CD4-positive, alpha-beta T cell treated with Interleukin-6 at 100 ng/mL for 8 hours (primary cell): ENCODE measurements at places on chromosomes 2 and 18.

DNA sequence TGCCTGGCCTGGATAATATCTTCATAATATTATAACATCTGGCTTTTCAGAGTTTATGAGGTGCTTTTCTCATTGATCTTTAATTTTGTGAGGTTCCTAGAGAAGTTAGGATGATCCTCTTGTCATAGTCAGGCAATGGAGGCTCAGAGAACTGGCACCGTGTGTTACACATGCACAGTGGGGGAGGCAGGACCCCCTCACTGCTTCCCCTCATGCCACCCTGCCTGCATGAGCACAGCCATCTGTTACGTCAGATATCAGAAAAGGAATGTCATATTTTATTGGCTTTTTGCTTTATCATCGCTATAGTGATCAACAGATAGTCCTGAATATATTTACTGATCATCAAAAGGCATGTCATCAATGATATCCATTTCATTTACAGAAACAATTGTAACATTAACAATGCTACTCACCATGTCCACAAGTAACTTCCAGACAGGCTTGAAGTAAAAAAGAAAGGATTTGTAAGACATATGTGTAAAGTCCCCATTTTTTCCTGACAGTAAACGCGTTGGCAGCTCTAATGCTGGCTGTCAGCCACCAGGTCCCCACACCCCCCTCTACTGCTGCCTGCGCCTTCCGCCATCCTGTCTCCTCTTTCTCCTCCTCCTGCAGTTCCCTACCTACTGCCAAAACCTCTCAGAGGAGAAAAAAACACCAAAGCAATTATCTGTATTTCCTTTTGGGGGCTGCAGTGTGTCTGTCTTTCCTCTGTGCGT lies 18.8 kb downstream of the ENOSF1 start:
- DNase-seq: no peak

DNA sequence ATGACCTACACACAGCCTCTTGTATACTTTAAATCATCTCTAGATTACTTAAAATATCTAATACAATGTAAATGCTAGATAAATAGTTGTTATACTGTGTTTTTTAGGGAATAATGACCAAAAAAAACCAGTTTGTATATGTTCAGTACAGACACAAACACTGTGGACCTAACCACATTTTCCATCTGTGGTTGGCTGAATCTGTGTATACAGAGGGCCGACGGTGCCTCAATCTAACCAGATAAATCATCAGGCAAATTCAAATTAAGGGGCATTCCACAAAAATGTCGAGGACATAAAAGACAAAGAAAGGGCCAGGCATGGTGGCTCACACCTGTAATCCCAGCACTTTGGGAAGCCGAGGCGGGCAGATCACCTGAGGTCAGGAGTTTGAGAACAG lies 14.1 kb downstream of the MGAT4A start:
- DNase-seq: no peak

- peak; percentile 7 for DNase-seq
Observed at GRCh38 chr18:21194871-21195771, 46.9 kb upstream of the GREB1L start.

DNA sequence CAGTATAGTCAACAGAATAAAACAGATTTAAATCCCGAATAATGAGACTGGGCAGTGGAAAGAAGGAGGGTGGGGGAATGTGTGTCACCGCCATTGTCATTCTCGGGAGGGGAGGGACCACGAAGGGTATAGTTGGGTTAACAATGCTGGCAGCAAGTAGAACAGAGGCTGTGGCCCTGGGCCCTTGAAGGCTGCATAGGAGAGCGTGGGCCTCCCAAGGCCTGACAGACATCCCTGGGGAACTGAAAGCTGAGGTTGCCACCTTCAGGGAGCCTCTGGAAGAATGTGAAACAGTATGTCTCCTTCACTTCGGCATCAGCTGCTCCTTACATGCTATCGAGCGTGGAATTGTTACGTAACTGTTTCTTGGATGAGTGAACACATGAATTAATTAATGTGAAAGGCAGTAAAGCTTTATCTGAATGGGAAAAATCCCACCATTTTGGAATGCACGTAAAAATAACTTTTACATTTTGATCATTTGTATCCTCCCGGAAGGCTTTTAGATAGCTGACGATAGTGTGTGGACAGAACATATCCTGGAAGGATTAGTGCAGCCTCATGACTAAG lies 92.8 kb upstream of the TTC39C start:
- no peak for DNase-seq

GRCh38 chr2:227506456-227506855 lies 34.5 kb downstream of the AGFG1 start:
- DNase-seq: no peak

DNA sequence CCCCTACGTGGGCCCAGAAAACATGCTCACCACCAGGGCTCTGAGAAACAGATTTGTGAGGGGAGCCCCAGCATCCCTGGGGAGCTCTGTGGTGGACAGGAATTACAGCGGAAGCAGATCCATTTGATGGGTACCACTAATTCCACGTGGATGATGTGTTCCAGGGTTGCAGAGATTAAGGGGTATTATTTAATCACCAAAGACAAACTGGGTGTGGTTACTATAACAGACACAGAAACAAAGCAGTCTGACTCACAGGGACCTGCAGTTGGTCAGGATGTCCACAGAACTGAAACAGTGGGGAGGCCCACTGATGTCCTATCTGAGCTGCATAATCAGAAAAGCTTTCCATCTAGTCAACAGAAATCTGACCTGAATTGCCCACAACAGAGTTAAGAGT lies 65.8 kb downstream of the PSMG2 start:
- no peak for DNase-seq
